NCI-H187 (cell line): ENCODE measurements at places on chromosomes 2 and 18.

GRCh38 chr2:152825834-152826233 lies 107.4 kb downstream of the ARL6IP6 start:
- DNase-seq, result no peak

DNA sequence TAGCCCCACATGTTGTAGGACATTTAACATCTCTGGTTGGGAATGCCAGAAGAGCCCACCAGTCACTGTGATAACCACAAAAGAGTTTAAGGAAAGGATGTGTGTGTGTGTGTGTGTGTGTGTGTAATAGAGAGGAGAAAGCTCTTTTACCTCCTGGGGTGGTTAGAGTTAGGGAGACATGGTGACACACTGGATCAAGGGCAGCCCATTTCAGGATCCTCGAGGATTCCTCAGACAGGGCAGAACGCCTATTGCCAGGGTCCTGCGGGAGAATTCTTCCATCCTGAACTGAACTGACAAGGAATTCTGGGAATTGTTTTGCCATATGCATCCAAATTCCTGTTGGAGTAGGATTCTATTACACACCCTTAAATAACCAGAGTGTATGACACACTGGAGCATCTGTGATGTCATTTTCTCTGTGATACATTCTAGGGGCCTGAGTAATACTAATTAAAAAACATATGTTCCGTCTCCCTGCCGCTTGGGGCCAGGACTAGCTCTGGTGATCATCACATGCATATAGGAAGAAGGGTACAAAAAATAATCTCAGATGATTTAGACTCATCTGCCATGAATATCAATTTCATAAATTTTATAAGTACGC lies 156.4 kb upstream of the MMADHC start:
- no peak for DNase-seq

- no peak for DNase-seq
Measured at GRCh38 chr2:66323406-66323805, 111.5 kb upstream of the MEIS1 start.

DNA sequence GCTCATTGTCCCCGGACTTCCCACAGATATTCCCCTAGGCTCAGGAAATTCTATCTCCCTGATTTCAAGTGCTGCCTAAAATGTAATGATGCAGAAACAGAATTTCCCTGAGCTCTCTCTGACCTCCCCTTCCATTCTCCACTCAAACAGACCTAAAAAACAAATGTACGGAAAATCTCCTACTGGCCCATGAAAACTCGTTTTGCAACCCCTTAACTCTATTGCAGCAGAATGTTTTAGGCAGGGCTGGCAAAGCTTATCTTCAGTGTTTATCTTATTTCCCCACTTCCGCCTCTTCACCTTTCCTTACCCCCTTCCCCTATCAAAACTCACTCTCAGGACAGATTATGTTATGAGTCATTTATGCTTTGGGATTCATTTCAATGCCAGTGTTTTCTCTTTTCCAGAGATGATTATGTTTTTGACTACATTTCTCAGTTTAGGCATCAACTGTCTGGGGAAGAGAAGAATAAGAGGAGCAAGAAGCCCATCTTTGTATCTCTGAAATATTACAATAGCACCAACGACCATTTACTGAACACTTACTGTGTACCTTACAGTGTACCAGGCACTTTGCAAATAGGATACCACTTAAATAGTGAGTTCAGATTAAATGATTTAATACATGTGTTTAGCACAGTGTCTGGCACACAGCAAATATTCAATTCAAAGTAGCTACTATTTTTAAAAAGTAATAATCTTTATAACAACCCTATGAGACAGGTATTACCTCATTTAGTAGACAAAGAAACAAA lies 53.9 kb upstream of the STPG4 start:
- DNase-seq, result peak; percentile 13

- no peak for DNase-seq
Measured at GRCh38 chr2:98516571-98516970, 71.9 kb downstream of the INPP4A start.

GRCh38 chr18:77020561-77020960 lies 112.0 kb downstream of the MBP start:
- DNase-seq, result no peak

GRCh38 chr2:163528640-163529217 lies 207.1 kb downstream of the FIGN start:
- no peak for DNase-seq

DNA sequence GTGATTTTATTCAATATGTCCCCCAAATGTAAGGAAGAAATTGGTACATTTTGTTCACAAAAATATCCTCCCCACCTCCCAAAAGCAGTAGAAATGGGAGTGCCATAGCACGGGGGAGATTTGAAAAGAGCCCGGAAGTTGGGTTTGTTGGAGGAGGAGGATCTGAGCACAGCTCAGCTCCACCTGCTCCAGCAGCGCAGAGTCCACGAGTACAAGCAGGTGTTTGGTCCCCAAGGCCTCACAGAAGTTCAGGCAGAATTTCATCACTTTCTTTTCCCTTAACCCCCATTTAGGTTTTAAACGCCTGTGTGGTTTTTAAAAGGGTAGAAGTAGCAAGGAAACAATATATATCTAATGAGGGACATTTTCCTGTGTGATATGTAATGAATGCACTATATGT lies 56.0 kb downstream of the TRAPPC12 start:
- peak; percentile 38 for DNase-seq

GRCh38 chr2:215311625-215312396 lies at the start of gene ATIC:
Gene ATIC, plus strand, starts transcription at chr2:215312059. Its CDS starts 84 bp downstream, at chr2:215312143.
- DNase-seq, result peak; percentile 43

- DNase-seq, result no peak
Measured at GRCh38 chr2:162126111-162126519, 25.9 kb downstream of the GCG start.

GRCh38 chr2:120791243-120791961 lies 55.7 kb downstream of the GLI2 start:
- no peak for DNase-seq

DNA sequence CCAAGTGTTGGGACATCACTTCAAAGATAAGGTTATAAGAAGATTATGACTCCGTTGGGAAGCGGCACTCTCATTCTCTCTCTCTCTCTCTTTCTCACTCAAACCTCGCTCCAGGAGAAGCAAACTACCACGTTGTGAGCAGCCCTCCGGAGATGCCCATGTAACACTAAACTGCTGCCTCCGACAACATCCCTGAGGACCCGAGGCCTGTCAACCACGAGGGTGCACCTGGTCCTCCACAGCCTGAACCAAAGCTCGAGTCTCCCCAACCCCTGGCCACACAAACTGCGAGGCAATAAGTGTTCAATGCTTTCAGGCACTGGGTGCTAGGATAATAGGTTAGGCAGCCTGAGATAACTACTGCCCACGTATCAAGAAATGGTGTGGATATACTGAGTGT lies 654.5 kb upstream of the ID2 start:
- no peak for DNase-seq

DNA sequence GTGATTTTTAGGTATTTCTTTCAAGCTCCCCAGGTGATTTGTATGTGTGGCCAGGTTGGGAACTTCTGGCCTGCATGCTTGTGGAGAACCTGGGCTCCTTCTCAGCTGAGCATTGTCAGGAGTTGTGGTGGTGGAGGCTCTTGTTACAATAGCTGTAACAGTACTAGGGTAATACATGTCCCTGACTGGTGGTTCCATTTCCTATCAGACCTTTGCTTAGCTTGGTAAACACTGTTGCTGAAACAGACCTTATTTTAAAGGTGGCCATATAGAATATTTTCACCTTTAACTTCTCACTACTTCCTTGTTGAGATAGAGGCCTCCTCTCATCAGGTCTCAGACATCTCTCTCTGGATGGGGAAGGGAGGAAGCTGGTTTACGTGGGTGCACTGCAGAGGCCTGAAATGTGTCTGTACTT lies 79.2 kb downstream of the SETBP1 start:
- DNase-seq, result no peak

- no peak for DNase-seq
Measured at GRCh38 chr18:42310956-42311355, 355.9 kb downstream of the PIK3C3 start.

DNA sequence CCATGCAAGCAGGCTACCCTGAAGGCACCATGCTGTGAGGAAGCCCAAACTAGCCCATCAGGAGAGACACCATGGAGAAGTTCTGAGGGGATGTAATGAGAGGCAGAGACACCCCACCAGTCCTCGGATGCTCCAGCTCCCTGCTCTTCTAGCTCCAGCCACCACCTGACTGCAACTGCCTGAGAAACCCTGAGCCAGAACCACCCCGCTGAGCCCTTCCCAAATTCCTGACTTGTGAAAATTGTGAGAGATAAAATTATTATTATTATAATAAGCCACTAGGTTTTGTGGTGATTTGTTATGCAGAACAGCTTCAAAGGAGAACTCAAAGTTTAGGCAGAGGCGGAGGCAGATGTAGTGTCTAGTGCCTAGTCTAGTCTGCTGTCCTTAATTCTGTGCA lies 67.1 kb upstream of the HK2 start:
- no peak for DNase-seq

- DNase-seq, result no peak
Measured at GRCh38 chr2:28929581-28929980, 35.1 kb downstream of the WDR43 start.

DNA sequence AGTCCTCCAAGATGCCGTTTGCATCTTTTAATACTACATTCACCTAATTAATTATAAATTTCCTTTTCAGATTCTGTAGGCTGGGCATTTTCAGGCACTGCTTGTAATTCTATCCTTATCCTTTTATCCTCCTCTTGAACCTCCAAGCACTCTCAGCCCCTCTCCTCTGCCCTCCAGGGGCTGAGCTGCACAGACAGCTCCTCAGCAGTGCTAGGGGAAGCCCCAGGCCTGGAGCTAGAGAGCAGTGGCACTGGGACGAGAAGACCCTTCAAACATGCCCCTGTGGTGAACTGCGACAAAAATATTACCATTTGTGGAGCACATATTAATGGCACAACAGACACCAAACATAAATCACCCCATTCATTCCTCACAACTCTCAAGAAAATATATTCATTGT lies 32.9 kb downstream of the CFAP210 start:
- no peak for DNase-seq

DNA sequence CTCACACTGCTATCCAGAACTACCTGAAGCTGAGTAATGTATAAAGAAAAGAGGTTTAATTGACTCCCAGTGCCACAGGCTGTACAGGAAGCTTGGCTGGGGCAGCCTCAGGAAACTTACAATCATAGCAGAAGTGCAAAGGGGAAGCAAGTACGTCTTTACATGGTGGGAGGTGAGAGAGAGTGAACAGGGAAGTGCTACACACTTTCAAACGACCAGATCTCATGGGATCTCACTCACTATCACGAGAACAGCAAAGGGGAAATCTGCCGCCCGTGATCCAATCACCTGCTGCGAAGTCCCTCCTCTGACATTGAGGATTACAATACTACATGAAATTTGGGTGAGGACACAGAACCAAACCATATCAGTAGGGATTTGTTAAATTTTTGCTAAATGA lies 150.4 kb upstream of the NXPH2 start:
- DNase-seq, result no peak

DNA sequence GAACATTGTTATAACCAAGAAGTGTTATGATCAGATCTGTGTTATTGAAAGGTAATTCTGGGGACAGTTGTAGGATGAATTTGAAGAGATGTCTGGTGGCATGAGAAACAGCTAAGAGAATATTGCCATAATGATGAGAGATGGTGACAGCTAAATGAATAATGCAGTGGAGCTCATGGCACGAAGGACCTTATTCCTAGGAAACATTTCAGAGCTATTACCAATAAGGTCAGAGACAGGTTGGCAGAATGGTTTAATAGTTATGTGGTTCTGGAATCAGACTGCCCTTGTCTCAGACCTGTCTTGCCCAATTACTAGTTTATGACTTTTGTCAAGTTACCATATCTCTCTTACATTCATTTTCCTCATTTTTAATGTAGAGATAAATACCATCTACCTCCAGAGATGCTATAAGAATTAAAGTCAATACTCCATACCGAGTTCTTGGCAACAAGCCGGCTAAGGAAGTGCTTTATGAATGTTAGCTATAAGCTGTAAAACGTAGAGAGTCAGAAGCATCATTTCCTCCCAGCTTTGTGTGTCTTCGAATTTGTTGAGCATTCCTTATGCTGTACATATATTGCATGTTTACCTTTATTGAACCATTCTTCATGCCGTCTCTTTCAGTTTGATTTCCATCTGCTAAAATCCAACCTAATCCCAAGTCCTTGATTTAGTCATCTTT lies 73.6 kb upstream of the COL5A2 start:
- no peak for DNase-seq

DNA sequence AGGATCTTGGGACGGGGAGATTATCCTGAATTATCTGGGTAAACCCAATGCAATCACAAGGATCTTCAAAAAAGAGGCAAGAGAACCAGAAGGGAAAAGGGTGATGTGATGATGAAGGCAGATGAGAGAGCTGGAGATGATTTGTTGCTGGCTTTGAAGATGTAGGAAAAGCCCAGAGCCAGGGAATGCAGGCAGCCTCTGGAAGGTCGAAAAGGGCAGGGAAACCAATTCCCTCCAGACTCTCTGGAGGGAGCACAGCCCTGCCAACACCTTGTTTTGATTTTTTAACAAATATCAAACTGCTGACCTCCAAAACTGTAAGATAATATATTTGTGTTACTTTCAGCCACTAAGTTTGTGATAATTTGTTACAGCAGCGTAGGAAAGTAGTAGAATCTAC lies 48.9 kb upstream of the IL1R2 start:
- no peak for DNase-seq

DNA sequence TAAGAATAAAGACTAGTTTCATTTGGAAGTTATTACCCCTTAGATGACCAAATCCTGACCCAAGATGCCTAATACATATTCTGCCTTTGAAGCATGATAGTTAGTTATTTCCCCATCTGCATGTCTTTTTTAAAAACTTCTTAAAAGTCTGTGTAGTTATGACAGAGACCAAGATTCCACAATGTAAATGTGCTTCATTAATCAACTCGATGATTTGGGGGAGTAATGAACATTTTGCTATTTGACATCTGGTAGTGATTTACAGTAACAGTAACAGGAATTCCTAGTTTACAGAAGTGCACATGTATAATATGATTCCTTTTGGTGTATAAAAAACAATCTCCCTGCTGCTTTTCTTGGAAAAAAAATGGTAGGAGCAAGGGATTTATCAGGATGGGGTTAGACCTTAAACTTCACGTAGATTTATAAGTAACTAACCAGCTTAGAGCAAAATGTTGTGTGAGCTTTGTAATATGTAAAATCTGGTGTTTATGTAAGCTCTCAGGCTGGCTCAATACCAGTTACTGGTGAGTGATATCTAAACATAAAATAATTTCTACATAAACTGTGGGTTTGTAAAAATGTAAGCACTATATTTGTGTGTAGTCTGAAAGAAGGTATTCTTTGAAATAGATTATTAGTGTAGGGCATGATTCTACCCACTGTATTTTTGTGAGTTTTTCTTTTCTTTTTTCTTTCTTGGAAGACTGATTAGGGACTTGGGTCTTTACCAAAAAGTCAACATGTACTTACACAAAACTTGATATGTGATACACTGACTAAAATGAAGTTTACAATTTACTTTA lies 641.6 kb downstream of the EPHA4 start:
- no peak for DNase-seq

- DNase-seq, result no peak
Measured at GRCh38 chr18:74784752-74785151, 187.1 kb downstream of the ZNF407 start.

GRCh38 chr2:78304678-78305077 lies 720.8 kb upstream of the REG3G start:
- DNase-seq, result no peak

GRCh38 chr18:71878226-71878625 lies 665.9 kb downstream of the CBLN2 start:
- DNase-seq, result no peak
